ENCODE measurements at places on chromosomes 5 and 9. TPM values are rescaled to one million over a fixed set of nuclear protein-coding genes. Genes with fewer than 3 reads are reported as not detected.

- H3K27ac ChIP-seq: no peak overlapping the region
- H3K4me3 ChIP-seq: no peak overlapping the region
- no peaks in the 10 kb centered on the region for H3K4me1 ChIP-seq
Measured at GRCh38 chr9:131279863-131280570, 3.7 kb upstream of the FAM78A start.

F12 gene
- total RNA-seq: 0.43 TPM

DNA sequence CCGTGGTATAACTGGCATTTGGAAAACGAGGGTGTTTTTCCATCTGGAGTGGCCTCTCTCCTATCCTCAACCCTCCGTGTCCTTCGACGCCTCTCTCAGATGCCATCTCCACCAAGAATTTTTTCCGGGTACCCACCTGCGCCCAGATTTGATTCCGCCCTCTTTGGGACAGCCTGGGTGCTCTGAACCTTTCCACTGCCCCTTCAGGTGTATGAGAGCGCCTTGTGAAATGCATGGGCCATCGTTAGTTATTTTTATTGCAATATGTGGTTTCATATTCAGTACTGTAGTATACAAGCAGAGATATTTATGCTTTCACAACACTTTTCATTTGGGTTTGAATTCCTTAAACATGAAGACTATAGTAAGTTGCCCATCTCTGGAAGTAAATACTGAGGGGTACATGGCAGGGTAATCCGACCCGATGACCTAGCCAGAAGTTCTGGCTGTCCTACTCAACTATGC, 78.2 kb upstream of the IFNE start:
- peaks cover 21% of the 10 kb centered on the region for H3K4me1 ChIP-seq
- DNase-seq: no peak
- peak overlapping the region; percentile 84 for H3K27ac ChIP-seq
- H3K27me3 ChIP-seq: no peaks in the 10 kb centered on the region

CAVIN4 gene
- total RNA-seq: 1.9 TPM

DNA sequence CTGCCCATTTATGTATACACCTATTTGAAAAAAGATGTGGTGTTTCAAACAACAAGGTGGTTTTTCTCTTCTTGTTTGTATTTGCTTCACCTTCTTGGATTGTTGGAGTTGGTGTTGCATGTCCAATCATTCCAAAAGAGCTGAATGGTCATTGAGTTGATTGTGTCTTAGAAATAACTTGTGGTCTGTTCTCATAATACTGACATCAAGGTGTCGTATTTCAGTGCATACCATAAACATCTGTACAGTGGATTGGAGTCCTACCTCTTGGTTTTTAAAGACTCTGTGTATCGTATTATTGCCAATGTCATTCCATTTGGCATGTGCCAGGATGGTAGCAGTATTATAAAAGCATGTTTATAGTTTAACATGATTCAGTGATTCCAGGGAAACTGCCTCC, 73.2 kb downstream of the TRIO start:
- H3K27me3 ChIP-seq: no peaks in the 10 kb centered on the region
- DNase-seq: no peak
- no peak overlapping the region for H3K4me3 ChIP-seq
- peaks cover 7% of the 10 kb centered on the region for H3K36me3 ChIP-seq

DNA sequence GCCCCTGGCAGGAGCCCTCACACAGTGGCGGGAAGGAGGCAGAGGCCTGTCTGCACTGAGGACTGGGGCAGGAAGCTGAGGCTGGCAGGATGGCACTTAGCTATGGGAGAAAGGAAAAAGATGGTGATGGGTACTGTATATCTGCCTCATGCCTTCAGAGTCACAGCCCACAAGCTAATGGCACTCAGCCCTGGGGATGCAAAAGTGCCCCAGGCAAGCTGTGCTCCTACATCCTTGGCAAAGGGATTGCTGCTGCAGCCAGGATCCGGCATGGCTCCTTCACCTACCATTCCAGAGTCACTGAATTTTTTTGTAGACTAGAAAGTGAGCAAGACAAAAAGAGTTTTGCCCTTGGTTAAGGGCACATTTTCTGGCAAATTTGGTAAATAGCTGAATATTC, 8.7 kb downstream of the ACSL6 start:
- no peak overlapping the region for H3K4me3 ChIP-seq
- no peaks in the 10 kb centered on the region for H3K27me3 ChIP-seq
- no peak for DNase-seq
- H3K27ac ChIP-seq: no peak overlapping the region

Data from GM23248 (cell line).